ENCODE measurements at places on chromosomes 5 and 9. TPM values are rescaled to one million over a fixed set of nuclear protein-coding genes. Genes with fewer than 3 reads are reported as not detected.

Gene ADAMTSL2
- total RNA-seq = not detected

Gene GALT
- 74.3 TPM for total RNA-seq

Gene SPATA31D4
- not detected for total RNA-seq

GRCh38 chr9:116480700-116481099 is 206.4 kb upstream of the TRIM32 start:
- no peak overlapping the region for H3K27ac ChIP-seq
- no peak overlapping the region for H3K4me3 ChIP-seq
- DNase-seq = no peak
- H3K27me3 ChIP-seq = no peaks in the 10 kb centered on the region

Gene TAF11L10
- not detected for total RNA-seq

Gene EXOSC2
- total RNA-seq = 93.0 TPM

Data from activated T-helper 2 cell treated with anti-CD3 and anti-CD28 coated beads, Interferon-gamma antibody, Interleukin-2, Interleukin-4, amounts not matched to agents 10 μg/mL and 5 μg/mL and 100 μg/mL, durations not matched to agents 14 hours and 24 hours and 36 hours (primary cell).